ENCODE measurements at places on chromosomes 2 and 18.

- DNase-seq: no peak
These were observed 110.4 kb upstream of the GULP1 start for GRCh38 chr2:188181067-188181838.

GRCh38 chr2:96993367-96993766 is 7.0 kb upstream of the FAM178B start:
- DNase-seq: no peak

DNA sequence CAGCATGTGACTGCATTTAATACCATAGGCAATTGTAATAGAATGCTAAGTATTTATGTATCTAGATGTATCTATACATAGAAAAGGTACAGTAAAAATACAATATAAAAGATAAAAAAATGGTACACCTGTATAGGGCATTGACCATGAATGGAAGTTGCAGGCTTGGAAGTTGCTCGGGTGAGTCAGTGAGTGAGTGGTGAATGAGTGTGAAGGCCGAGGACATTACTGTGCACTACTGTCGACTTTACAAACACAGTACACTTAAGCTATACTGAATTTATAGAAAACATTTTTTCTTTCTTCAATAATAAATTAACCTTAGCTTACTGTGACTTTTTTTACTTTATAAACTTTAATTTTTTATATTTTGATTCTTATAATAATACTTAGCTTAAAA is 8.9 kb downstream of the DIS3L2 start:
- no peak for DNase-seq

GRCh38 chr18:62386601-62387000 is 61.5 kb downstream of the TNFRSF11A start:
- no peak for DNase-seq

Measured in GM18507 (cell line).